ENCODE measurements at places on chromosomes 2 and 18.

- DNase-seq: no peak
These were observed 47.3 kb downstream of the RBKS start for GRCh38 chr2:27842894-27843293.

DNA sequence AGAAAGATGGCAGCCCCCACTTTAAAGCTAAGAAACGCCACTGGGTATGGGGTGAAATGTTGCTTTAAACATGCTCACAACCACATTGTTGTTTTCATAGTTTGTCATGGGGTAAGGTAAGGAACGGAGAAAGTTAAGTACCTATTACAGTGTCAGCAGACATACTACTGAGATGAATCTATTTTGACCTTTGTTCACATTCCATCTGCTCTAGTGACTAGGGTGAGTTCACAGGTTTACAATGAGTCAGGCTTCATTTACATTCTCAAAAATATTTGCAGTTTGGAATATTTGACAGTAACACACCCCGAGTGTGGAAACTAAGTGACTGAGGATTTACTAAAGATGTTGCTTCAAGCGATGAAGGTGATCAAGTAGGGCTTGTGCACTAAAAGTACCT is 428.7 kb upstream of the ACVR2A start:
- no peak for DNase-seq

- no peak for DNase-seq
These were observed 183.0 kb downstream of the NYAP2 start for GRCh38 chr2:225582355-225583116.

- DNase-seq: no peak
These were observed 182.2 kb downstream of the ZFP36L2 start for GRCh38 chr2:43044093-43044681.

DNA sequence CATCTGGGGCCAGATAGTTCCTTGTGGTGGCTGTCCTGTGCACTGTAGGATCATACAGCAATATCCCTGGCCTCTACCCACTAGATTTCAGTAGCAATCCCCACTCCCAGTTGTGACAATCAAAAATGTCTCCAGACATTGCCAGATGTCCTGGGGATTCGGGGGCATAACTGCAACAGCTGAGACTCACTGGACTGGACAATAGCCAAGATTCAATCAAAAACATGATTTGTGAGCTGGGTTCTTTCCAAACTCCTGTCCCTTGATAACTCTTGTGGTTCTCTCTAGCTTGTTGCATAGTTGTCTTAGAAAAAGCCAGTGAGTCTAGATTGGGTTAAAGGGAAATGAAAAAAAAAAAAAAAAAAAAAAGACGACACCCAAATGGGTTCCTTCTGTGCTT is 293.4 kb downstream of the CELF4 start:
- DNase-seq: no peak

- DNase-seq: no peak
These were observed 54.7 kb downstream of the UXS1 start for GRCh38 chr2:106139238-106139935.

DNA sequence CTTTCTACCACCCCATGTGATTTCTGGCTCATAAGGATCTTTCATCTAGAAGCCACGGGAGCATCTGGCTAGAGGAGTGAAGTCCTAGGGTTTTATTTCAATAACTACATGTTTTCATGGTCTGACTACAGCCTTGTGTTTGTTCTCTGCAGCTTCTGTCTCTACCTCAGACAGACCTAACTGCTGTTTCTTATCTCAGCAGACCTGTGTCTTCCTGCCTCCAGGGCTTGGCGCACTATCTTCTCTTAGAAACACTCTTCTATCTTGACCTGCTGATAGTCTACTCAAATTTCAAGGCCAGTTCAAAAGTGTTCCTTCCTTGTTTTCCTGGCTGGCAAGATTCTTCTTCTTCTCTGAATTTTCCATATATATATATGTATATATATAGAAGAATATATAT is 11.0 kb upstream of the TRIB2 start:
- DNase-seq: no peak

DNA sequence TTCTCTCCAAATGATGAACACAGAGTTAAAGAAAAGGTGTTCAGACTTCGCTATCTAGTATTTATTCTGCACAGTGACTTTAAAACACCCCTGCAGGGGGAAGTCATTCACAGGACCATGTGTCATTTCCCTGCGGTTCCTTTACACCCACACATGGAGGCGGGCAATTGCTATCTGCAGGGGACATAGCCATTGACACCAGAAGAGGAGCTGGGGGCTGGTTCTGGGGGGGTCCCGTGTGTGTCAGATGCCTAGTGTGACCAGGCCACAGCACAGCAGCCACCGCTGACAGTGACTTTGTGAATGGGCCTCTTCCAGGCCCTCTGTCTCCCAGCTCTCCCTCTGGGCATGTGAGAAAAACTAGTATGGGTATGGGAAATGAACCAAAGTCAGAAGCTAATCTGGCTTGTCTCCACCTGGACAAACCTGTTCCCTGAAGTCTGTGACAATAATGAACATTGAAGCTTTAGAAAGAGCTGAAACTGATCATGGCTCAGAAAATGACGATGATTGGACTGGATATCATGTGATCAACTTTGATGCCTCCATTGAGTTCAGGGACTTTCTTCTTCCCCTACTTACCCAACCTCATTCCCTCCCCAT is 7.5 kb upstream of the GBX2 start:
- DNase-seq: no peak

DNA sequence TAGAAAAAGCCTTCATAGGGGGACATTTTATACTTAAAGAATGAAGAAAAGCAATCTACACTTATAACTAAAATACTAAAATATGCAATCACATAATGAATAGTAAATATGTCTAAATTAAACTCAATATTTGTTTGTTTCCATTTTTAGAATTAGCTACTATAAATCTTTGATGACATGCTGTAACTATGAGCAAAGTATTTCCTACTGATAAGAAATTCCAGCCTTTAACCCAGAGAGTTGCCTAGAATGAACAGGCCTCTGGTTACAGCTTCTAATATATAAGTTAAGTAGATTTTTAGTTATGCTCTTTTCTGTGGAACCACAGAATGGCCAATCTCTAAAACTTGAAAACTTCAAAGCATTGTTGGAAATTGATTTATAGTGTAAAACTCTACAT is 1465.6 kb upstream of the ZEB2 start:
- DNase-seq: no peak

DNA sequence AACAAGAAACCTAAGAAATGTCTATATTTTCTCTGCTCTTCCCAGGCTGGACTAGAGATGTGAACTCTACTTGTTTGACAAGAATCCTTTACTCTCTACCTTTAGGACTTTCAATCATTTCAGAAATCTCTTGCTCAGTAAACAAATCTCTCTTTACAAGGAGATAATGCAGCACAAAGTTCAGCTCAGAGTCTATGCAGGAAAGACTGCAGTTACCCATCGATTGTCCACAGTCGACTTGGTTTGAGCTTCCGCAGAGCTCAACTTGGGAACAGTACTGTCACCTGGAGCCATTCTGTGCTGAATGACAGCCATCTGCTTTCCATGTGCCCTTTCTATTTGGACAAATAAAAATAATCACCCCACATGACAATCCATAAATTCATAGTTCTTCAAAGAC is 259.7 kb upstream of the STON1 start:
- no peak for DNase-seq

- no peak for DNase-seq
These were observed 174.1 kb upstream of the ALPP start for GRCh38 chr2:232204457-232204931.

GRCh38 chr18:50654658-50655550 is 95.0 kb downstream of the MAPK4 start:
- no peak for DNase-seq

DNA sequence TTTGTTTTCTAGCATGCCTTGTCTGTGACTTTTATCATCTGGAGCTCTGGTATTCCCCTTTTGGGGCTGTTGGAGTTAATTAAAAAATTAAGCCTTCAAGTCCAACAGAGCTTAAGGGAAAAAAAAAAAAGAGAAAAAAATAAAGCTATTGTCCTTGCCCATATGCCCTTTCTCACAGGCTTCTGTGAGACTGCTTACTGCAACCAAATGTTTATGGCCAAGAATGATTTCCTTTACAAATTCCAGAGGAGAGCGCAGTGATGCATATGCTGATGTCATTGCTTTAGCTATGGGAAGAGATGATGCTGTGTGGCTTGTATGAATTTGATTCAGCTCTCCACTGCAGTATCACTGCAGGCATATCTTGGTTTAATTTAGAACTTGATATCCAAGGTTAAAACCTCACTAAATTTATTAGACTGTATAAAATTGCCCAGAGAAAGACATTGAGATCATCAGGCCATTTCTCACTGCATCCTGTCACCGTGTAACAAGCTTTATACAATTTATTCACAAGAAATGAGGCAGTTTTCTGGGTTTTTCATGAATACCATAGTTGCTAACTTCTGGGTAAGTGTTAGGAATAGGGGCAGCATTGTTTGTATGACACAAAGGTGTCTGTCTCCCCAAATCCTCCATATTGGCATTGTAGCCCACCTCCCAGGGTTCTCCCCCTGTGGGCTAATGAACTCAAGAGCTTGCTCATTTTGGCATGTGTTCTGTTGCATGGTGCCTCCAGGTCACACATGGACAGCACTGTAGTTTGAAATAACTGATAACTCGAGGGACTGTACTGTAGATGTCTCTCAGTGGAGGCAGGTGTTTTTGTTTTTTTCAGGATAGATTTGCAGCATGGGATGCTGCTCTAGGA is 85.0 kb downstream of the TANC1 start:
- no peak for DNase-seq
